ENCODE measurements at places on chromosomes 13 and 19. TPM values are rescaled to one million over a fixed set of nuclear protein-coding genes. Genes with fewer than 3 reads are reported as not detected.

GRCh38 chr13:113443991-113444390 lies 9.3 kb downstream of the ADPRHL1 start:
- no peak for DNase-seq

DHDH gene
- 0.48 TPM for polyA plus RNA-seq

DNA sequence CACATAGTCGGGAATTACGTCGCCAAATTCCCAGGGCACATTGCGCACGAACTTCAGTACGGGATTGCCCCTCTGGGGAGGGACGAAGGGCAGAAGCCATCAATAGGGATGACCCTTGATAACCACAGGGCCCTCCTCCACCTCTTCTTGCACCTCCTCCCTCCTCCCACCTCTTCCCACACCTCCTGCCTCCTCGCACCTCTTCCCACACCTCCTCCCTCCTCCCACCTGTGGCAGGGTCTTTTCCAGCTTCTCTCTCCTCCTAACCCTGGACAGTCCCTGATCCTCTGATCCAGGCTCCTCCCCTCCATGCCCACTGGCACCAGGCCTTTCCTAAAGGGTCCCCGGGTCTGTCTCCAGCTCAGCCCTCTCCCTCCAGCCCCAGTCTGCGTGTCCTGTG lies 3.4 kb downstream of the ERCC1 start:
- no peak for DNase-seq

GRCh38 chr19:3471954-3472655 lies 8.2 kb downstream of the SMIM24 start:
- no peak for DNase-seq

SYCN gene
- polyA plus RNA-seq = not detected

GRCh38 chr13:59686798-59687394 lies 476.8 kb downstream of the DIAPH3 start:
- DNase-seq = no peak

DNA sequence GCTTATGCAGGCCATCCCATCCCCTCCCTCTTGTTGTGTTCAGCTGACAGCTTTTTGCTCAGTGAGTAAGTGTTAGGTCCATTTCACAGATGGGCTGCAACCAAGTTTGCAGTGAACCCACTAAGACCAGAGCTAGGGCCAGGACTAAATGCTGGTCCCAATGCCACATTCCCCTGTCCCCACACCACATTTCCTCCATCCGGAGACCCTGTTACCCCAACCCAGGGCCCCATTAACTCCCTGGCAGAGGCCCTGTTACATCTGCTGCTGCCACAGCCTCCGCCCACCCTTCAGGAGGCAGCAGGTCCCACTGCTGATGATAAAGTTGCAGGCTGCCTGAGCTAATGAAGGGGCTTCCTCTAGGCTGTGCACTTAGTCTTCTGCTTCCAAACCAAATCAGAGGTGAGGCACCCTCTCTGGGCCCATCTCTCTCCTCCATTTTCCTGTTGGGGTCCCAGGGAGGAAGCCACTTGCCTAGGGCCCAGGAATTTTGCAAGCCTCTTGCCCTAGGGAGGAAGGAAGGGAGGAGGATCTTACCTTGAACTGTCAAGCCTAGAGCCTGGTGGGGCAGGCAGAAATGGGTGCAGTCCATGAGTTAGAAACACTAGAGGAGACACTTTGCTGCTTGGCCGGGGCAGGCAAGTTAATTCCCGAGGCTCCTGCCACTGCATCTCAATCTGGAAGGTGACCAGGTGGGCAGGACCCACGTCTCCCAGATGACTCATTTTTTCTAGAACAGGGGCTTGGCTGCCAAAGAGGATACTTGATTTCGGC lies 3.4 kb upstream of the USF2 start:
- no peak for DNase-seq

- DNase-seq = no peak
Observed at GRCh38 chr19:11252665-11253355, 9.5 kb downstream of the DOCK6 start.

PNMA8B gene
- 0.17 TPM for polyA plus RNA-seq

DNA sequence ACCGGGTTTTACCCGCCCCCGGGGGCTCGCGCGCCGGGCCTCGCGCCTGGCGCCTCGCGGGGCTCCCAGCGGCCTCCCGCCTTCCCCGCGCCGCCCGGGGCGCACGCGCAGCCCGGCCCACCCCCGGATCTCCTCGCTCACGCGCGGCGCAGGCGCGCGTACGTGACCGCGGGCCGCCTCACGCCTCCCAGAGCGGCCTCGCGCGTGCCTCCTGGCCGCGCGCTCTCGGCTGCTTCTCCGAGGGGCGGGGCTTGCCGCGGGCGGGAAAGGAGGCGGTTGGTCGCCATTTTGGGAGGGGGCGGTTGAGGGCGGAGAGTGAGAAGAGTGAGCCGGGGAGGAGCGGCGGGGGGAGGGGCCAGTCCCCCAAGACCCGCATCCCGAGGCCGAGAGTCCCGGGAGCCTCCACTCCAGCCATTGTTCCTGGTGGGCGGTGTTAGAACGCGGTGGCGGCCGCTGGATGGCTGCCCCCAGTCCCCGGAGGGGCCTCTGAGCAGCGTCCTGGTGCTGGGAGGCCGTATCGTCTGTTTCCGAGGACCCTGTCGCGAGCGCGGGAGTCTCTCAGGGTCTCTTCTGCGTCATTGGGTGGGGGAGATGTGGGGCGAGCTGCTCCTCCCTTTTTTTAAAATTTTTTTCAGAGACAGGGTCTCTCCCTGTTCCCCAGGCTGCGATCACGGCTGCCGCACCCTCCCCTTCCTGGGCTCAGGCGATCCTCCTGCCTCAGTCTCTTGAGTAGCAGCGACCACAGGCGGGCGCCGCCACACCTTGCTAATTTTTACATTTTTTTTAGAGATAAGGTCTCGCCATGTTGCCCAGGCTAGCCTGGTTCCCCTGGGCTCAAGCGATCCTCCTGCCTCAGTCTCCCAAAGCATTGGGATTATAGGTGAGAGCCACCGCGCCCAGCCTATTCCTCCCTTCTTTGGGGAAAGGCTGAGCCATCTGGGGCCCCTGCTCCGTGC lies at the start of gene ZNF541:
Gene ZNF541, minus strand, starts transcription at position 78 of the 956 bp plus-strand sequence. CDS start 17,292 bp downstream, outside the sequence.
- no peak for DNase-seq

- no peak for DNase-seq
Observed at GRCh38 chr19:13790354-13790753, 4.9 kb upstream of the ZSWIM4 start.

- DNase-seq = no peak
Observed at GRCh38 chr19:45791744-45792469, 738 bp downstream of the DMWD start.

GRCh38 chr19:17522988-17523872 lies 11.8 kb downstream of the PGLS start:
- no peak for DNase-seq

CLDND2 gene
- not detected for polyA plus RNA-seq

- no peak for DNase-seq
Observed at GRCh38 chr13:35876601-35877000, 254.6 kb downstream of the DCLK1 start.

MEIS3 gene
- 27.2 TPM for polyA plus RNA-seq

- no peak for DNase-seq
Observed at GRCh38 chr13:99289271-99289670, 17.9 kb downstream of the GPR183 start.
